ENCODE measurements at places on chromosomes 13 and 19.

- no peak for DNase-seq
Observed at GRCh38 chr19:2416321-2417097, 10.9 kb downstream of the TIMM13 start.

GRCh38 chr19:4327877-4328242, 10.8 kb downstream of the STAP2 start:
- no peak for DNase-seq

- no peak for DNase-seq
Observed at GRCh38 chr13:37457612-37458011, 141.0 kb downstream of the POSTN start.

DNA sequence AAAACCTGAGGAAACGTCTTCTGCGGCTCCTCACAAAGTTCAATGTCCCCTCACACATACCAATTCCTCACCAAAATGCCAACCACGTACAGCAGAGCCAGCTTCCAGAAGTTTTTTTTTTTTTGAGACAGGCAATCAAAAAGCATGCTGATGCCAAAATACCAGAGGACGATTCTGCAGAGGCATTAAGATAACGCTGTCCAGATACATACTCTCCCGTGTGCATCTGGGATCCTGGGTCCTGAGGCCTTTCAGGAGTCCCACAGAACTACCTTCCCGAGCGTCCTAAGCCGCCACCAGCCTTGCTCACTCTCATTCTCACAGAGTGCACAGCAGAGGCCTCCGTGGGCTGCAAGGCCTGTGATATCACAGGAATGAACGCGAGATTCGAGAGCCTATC, 5.0 kb downstream of the DCUN1D2 start:
- DNase-seq = no peak

DNA sequence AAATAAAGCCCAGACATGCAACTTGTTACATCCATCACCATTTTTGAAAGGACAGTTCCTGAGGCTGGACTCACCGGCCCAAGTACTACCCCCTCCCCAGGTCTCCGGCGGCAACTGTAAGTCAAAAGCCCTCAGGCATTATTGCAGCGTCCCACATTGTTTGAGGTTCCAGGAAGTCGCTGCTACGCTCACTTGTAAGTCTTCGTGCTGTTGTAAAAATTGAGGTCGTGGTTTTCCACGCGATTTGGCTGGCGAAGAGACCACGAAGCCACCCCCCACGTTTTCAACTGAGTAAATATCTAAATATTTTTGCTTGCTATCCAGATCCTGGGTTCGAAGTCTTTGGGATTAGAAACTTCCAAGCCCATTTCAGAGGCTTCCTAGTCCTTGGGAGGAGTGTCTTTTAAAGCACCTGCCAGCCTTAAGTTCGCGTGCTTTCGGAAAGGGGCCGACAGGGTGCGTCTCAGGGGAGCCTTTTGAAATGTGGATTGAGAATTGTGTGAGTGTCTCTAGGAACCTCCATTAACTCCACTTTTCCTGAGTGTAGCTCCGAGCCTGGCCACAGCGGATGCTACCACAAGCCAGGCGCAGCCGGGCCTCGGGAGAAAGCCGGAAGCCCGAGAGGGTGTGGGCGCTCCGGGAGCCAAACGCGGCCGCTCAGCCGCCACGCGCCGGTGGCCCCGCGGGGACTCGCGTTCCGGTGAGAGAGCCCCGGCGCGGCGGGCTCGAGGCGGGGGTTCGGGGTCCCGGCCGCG, 434 bp upstream of the FNDC3A start:
- peak; percentile 69 for DNase-seq

DNA sequence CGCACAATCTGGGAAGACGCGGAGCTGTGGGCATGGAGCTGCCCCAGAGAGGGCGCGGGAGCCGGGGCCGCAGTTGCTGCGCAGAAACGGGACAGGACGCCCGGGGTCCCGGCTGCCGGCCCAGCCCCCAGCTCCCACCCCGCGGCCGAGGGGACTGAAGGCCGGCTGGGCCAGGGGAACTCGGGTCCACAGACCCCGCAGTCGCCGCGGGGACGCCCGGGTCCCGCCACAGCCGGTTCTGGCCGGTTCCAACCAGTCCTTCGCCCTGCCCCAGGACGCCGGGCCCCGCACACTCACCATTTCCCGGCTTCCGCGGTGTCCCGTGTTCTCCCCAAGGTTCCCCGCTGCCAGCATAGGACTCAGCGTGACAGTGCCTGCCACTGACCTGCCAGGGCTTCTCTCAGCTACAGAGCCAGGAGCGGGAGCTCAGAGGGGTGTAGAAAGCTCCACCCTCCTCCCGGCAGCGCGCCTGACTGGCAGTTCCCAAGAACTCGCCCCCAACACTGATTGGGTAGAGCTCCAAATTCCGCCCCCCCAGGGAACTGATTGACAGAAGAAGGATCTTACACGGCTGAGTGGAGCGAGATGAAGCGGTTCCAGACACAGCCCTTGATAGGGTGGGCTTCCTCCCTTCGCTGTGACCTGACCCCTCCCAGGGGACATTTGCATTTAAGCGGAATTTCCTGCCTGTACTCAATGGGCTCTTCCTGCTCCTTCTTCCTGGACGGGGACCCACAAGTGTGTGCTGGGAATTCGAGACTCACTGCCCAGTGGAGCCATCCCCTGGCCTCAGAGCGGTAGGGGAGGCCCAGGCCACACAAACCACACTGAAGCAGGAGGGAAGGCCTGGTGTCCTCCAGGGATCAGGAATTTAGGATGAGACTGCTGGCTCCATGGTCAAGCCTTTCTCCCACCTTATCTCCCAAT, at the start of gene ZNF442:
ZNF442 (minus strand) TSS at position 448 of the 927 bp plus-strand sequence. CDS start 2,052 bp downstream, outside the sequence.
- DNase-seq = peak; percentile 87

DNA sequence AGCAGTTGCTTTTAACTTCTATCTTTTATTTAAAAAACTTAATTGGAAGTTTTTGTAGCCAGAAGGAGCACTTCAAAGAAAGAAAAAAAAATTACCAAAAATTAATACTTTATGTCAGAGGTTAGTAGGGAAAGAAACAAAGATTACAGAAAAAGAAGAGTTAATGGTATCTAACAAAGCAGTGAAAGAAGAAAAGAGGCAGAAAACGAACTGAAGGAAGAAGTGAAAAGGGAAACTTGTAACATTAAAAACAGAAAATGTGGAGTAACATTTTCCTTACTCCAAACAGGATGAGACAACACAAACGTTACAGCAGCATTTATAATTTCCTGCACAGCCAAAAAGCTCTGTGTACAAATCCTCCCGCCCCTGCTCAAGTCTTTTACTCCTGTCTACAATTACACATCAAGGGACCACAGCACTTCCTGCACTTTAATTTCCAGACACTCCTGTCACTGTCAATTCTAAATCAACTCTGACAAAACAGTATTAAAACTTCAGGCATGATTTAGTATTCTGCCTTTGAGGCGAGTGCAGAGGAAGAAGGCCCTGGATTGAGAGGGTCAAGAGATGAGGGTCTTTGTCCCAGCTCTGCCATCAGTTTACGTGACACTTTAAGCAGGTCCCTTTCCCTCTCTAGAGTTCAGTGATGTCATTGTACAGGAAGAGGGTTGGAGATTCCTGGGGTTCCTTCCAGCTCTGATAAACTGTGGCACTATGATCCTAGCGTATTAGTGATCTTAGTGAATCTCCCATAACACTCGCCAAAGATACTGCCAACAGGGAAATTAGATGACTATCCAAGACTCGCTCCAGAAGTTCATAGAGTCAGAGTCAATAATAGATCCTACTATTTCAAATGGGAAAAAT, 53.2 kb upstream of the LSM14A start:
- no peak for DNase-seq

- no peak for DNase-seq
Observed at GRCh38 chr13:42420304-42420703, 148.4 kb downstream of the AKAP11 start.

GRCh38 chr13:66842766-66843165, 387.4 kb downstream of the PCDH9 start:
- DNase-seq = no peak

DNA sequence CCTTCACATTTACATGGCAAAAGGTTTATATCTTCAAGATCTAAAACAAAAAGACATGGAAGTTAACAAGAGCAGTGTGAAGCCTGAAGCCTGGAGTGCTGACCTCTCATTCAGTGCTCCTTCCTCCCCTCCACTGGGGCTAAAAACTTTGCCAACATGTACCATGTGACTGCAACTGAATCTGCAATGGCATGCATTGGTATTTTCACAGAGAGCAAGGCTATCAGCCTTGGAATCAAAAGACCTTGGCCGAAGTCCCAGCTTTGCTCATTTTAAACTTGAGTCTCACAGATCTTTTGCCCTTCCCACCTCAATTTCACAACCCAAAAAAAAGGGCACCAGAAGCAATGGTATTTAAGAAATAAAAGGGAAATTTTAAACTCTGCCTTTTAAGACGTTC, 325.1 kb downstream of the DCT start:
- no peak for DNase-seq

DNA sequence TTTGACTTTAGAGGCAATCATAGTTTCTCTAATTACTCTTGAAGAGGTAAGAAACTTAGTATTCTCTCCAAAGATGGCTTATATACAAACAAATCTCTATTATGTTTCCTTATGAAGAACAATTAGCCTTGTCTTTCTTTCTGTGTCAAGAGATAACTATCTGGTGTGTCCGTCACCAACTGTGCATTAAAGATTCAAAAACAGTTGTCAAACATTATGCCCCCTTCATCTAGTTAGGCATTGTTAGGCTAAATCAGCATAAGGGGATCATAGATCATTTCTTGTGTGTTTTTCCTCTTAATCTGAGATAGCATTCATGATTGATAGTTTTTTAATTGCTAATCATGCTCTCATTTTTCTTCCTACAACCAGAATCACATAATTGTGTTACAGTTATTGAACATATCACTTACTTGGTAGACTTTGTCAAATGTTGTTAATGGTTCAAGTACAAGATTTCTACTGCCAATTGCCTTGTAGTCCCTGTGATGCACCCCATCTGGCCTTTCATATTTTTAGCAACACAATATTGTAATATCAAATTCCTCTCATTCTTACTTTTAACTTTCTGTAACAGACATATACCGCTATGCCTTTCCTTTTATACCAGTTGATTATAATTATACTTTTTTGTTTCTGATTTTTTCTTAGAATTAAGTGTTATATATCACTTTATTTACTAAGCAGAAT, 612.7 kb downstream of the SLITRK6 start:
- no peak for DNase-seq

DNA sequence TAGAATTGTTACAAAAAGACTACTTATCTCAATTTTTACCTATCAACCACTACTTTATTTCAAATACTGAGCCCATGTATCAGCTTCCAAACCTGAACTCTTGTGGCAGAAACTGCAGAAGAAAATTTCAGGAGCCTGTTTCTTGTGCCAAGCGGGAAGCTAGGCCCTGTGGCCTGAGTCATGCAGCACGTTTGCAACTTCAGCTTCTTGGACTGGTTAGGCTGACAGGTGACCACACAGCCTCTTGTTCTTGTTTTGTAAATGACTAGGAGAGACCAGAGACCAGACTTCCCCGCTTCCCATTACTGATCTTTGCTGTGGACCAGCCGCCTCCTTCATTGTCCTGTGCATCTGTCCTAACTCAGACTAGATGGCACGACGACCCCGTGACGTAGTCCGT, 3.4 kb upstream of the LAMP1 start:
- no peak for DNase-seq

GRCh38 chr19:10412257-10412977, 7.9 kb upstream of the PDE4A start:
- no peak for DNase-seq

- DNase-seq = no peak
Observed at GRCh38 chr19:40326201-40326600, 22.0 kb downstream of the C19orf47 start.

GRCh38 chr13:108263621-108264355, 5.7 kb upstream of the TNFSF13B start:
- no peak for DNase-seq

DNA sequence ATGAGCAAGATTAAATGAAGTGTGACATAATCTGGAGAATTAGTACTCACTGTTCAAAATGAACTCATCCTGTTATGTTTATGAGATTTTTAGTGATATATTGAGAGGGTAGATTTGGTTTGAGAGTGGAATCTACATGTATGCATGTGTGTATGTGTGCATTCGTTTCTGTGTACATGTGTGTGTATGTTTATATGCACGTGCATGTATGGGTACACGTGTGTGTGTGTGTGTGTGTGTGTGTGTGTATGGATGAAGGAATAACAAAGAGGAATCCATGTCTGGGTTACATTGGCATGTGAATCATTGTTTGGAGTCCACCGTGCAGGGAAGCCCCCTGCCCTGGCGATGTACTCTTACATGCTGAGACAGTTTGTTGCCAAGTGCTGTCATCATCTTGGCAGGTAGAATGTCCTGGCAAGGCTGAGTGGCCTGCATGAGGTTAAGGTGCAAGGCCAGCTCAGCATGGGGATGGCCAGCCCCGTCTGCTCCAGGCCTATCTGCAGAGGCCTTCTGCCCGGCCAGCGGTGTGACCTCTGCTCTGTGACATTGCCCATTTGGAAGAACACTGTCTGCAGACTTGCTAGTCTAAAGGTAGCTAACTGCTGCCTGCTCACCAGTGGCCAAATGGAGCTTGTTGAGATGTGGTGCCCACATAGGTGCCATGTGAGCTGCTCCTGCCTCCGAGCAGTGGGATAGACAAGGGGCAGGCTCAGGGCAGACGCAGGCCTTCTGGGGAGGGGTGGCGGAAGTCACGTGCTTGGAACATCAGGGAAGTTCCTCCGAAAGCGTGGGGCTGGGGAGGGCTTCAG, 222.3 kb downstream of the TEX29 start:
- DNase-seq = no peak

- no peak for DNase-seq
Observed at GRCh38 chr13:50643060-50643459, 200.4 kb downstream of the DLEU7 start.

DNA sequence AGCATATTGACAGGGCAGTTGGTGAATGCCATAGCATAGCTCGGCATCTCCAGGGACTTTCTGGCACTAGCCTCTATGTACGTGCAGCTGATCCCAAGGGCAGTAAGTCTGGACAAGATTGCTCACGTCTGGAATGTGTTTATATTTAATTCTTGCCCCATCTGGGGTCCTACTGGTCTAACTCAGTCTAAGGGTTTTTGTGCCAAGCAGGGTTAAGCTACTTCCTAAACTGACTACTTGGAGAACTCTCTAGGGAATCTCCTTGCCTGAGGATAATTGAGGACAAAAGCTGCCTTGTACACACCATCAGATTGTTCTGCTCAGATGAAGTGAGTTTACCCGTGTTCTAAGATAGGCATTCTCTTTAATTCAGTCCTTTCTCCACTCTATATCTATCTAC, 358.1 kb downstream of the MYO16 start:
- no peak for DNase-seq

GRCh38 chr13:20654156-20654555, 49.3 kb upstream of the IL17D start:
- no peak for DNase-seq

DNA sequence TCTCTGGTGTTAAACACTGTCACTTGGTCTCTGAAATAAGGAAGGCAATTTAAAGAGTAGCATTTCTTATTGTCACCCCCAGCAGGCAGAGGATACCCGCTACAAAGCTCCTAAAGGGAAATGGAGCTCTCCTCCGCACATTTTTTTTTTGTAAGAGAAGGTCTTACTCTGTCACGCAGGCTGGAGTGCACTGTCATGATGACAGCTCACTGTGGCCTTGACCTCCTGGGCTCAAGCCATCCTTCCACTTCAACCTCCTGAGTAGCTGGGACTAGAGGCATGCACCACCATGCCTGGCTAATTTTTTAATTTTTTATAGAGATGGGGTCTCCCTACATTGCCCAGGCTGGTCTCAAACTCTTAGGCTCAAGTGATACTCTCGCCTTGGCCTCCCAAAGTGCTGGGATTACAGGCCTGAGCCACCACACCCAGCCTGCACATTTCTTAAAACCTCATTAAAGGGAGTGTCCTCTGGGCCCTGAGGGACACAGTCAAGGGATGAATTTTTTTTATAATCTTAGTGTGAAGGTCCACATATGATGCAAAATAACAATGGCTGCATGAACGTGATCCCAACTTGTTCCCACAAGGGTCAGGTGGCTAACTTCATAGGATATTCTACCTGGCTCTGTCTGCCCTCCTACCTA, 32.1 kb downstream of the SLC25A30 start:
- no peak for DNase-seq
